ENCODE measurements at places on chromosomes 6 and 20.
A peak's percentile ranks its signal among the peaks of the same experiment; 100 is the strongest.

- no peaks in the 10 kb centered on the region for H3K36me3 ChIP-seq
- H3K4me1 ChIP-seq, result peaks cover 4% of the 10 kb centered on the region
- no peaks in the 10 kb centered on the region for H3K27me3 ChIP-seq
- H3K27ac ChIP-seq, result no peak overlapping the region
Observed at GRCh38 chr6:33820784-33821520, 17.1 kb upstream of the MLN start.

DNA sequence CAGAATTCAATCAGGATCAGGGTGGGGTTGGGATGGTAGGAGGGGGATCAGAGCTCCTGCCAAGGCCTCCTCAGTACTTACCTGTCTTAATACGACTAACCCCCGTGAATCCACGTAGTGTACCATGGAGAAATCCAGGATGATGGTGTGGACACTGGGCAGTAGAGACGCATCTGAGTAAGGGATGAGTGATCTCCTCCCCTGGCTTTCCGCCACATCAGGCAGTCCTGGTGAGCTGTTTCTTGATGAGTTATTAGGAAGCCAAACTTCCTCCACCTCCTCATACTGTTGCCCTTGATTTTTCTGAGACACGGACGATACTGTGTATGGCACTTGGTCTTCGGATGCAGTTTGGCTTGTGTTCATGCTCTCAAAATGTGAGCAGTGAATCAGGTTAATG lies 34.2 kb upstream of the SRPK1 start:
- no peaks in the 10 kb centered on the region for H3K36me3 ChIP-seq
- no peak overlapping the region for H3K27ac ChIP-seq
- H3K4me3 ChIP-seq, result no peak overlapping the region
- DNase-seq, result no peak
- no peaks in the 10 kb centered on the region for H3K27me3 ChIP-seq
- H3K4me1 ChIP-seq, result no peaks in the 10 kb centered on the region

DNA sequence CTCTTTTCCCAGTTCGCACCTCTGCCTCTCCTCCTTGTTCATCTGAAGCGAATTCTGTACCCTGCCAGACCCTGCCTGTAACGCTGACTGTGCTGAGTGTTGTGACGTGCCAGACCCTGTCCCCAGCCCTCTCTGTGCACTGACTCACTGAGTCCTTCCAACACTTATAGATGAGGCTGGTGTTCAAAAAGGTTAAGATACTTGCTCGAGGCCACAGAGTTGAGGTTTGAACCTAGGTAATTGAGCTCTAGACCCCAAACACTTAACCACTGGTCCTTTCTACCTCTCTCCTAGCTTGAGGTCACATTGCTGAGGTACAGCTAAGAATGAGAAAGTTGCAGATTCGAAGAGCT lies 45.7 kb upstream of the NEDD9 start:
- H3K36me3 ChIP-seq, result peaks cover 11% of the 10 kb centered on the region
- peaks cover 30% of the 10 kb centered on the region for H3K4me1 ChIP-seq
- H3K4me3 ChIP-seq, result peak overlapping the region; percentile 9
- peak overlapping the region; percentile 50 for H3K27ac ChIP-seq

DNA sequence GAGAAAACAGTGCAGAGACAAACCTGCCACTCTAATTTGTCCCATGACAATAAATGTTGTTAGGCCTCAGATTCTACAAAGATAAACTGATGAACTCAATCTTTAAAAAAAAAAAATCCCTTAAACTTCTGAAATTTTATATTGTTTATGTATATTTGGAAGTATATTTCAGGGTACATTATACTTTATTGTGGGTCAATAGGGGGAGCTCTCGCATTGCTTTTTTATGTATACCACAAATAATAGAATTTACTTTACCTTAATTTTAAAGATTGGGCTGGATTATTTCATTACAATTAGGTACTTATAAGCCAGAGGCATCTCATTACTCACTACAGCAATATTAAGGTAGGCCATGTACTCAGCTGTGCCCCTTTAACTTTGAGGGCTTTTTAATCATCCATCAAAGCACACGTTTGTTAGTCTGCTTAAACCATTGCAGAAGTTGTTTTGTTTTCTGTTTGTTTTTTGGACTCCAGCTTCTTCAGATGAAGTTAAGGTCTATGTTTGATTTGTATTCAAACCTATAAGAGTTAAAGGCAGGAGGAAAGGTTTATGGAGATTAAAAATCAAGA lies 56.3 kb upstream of the EYA4 start:
- no peak for DNase-seq
- no peak overlapping the region for H3K4me3 ChIP-seq
- no peaks in the 10 kb centered on the region for H3K36me3 ChIP-seq
- H3K27me3 ChIP-seq, result no peaks in the 10 kb centered on the region

DNA sequence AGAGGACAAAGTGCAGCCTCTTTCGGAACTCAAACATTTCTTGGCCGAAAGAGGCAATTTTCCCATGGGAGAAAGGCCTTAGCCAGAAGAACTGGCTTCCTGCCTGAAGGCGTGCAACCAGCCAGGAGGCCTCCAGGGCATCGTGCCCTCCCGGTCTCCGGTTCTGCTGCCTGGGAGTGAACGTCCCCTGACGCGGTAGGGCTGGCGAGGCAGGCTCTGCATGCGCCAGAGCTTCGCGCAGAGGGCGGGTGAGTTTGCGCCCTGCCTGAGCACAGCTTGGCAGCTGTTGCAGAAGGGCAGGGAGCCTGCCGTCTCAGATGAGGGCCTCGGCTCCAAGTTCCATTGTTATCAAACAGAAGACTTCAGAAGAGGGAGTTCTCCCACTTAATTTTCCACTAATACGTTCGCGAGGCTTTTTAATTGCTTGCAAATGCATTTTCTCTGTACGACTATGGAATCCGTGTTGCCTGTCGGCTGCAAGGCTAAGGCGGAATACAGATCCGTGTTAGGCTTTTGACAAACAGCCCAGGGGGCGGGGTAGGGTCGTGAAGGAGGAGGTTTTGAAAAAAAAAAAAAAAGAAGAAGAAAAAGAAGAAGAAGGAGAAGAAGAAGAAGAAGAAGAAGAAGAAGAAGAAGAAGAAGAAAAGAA lies 5.5 kb upstream of the TFAP2D start:
- H3K36me3 ChIP-seq, result no peaks in the 10 kb centered on the region
- peaks cover 37% of the 10 kb centered on the region for H3K27me3 ChIP-seq
- no peak overlapping the region for H3K27ac ChIP-seq

- no peak for DNase-seq
- H3K36me3 ChIP-seq, result no peaks in the 10 kb centered on the region
- H3K27ac ChIP-seq, result no peak overlapping the region
- no peak overlapping the region for H3K4me3 ChIP-seq
Observed at GRCh38 chr6:131655387-131655786, 18.3 kb downstream of the ENPP3 start.
